ENCODE measurements at places on chromosomes 12 and 14.

- no peak for DNase-seq
Observed at GRCh38 chr14:104982548-104983230, 2.9 kb upstream of the CLBA1 start.

DNA sequence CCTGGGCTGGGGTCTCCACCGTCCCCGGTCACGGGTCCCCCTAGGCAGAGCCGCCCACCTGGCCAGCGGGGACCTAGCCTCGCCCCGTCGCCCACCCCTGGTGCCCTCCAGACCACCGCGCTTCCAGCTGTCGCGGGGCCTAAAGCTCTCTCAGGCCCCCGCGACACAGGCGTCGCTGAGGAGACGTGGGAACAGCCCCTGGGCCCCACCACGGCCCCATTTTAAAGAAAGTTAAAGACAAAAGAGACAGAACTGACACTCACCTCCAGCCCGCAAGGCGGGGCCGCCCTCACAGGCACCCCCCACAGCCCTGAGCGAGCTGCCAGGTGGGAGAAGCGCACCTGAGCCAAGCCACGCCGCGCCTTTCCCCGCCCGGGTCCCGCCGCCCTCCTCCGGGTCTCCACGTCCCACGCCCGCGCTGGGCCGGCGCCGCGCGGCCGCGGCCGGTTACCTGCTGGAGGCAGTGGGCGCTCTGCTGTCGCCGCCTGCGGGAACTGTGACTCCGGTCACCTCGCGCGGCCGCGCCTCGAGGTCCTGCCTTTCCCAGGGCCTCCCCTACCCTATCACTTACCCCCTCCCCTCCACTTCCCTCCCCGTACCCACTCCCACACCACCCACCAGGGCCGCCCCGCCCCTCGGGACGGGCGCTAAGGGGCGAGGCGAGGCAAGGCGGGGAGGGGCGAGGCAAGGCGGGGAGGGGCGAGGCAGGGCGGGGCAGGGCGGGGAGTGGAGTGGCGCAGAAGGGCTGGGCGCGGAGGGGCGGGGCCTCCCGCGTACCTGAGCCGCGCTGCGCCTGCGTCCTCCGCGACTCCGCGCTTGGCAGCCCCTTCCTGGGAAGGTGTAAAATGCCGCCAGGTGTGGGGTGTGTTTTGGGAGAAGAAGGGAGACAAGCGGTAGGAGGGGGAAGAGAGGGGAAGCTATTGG, 31.2 kb downstream of the TC2N start:
- peak; percentile 50 for DNase-seq

GRCh38 chr14:56004786-56005185, 113.4 kb upstream of the PELI2 start:
- no peak for DNase-seq

GRCh38 chr14:91885113-91885712, 17.9 kb upstream of the TC2N start:
- no peak for DNase-seq

DNA sequence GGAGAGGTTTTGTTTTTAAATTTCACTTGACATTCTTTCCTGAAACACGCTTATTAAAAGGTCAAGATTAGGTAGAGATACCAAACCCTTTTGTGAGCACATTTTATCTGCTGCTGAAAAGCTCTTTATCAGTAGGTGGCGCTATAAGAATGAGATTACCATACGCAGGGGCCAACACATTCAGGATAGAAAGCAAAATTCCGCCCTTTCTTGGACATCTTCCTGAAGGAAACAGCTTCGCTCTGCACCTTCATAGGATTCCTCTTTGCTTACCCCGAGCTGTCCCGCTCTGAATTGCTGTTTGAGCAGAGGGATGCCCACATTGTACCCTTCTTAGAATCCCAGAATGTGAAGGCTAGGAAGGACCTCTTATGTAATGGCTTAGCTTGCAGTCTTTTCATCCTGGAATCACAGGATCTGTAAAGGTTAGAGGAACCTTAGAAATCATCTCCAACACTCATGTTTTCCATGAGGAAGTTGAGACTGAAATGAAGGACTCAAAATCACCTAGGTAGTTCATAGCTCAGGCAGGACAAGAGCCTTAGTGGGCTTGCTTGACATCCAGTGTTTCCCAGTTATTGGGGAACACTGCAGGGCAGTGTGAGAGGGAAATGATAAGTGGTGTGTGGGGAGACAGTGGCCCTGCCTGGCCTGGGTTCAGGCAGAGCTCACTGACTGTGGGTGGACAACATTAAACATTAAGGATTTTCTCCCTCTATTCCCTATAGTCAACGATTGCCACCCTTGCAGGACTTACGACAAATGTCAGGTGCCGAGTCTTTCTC, 38.7 kb upstream of the CRY1 start:
- DNase-seq, result no peak

All from stimulated activated CD8-positive, alpha-beta memory T cell treated with anti-CD3 and anti-CD28 coated beads, Interleukin-2, amount 100 ng/mL, for 1 hour (primary cell).